Activated T-helper 2 cell treated with anti-CD3 and anti-CD28 coated beads, Interferon-gamma antibody, Interleukin-2, Interleukin-4, amounts not matched to agents 10 μg/mL and 5 μg/mL and 100 μg/mL, durations not matched to agents 14 hours and 24 hours and 36 hours (primary cell): ENCODE measurements at places on chromosomes 5 and 9.
A peak's percentile ranks its signal among the peaks of the same experiment; 100 is the strongest.

GRCh38 chr5:56369361-56369811 lies 136.3 kb upstream of the ANKRD55 start:
- no peak for DNase-seq

- no peak for DNase-seq
These were observed 200.9 kb upstream of the PAPPA start for GRCh38 chr9:115952430-115953292.

GRCh38 chr5:133895979-133896845 lies 72.2 kb downstream of the C5orf15 start:
- no peak for DNase-seq

DNA sequence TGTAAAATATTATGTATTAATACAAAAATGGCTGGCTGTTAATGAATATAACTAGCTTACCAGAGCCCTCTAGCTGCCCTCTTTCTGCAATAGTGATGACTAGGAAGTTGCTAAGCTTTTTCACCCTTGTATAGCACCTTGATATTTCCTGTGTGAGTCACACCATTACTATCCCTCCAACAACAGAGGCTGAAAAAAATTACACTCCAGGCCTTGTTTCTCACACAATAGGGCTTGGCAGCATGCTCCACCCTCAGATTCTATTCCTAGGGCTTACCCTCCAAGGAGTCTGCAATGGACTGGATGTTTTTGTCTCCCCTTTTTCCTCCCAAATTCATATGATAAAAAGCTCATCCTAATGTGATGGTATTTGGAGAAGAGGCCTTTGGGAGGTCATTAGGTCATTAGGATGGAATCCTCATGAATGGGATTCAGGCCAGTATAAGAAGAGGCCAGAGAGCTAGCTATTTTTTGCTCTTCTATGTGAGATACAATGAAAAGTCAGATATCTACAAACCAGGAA lies 184.6 kb upstream of the MAP1B start:
- DNase-seq, result no peak

DNA sequence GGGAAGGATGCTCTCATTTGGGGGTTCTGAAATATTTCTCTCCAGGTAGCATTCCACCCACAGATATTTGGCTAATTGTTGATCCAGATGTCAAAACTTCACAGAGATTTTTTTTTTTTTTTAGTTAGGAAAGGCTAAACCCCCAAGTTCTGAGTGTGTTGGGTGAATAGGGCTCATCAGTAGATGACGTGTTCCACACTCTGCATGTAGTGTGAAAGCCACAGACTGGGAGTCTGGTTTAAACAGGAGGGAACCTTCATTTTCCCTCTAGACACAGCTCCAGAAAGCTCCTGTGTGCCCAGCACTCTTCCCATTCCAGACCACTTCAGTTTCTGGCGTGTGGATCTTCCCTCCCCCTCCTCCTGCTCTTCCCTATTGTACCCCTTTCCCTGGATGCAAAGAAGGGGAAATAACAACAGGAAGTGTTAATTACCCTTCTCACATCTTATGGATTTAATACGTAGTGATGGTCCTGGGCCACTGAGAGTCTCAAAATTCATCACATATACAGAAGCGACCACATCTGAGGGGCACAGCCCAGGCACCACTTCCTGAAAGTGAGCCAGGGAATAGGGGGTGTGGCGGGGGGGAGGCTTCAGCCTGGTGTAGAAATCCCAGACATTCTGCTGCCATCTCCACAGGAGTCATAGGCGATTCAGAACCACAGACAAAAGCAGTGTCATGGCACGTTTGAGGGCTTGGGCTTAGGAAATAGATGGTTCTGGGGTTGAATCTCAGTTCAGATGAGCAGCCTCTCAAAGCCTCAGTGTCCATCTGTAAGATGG lies 65.1 kb downstream of the DAP start:
- DNase-seq, result no peak

DNA sequence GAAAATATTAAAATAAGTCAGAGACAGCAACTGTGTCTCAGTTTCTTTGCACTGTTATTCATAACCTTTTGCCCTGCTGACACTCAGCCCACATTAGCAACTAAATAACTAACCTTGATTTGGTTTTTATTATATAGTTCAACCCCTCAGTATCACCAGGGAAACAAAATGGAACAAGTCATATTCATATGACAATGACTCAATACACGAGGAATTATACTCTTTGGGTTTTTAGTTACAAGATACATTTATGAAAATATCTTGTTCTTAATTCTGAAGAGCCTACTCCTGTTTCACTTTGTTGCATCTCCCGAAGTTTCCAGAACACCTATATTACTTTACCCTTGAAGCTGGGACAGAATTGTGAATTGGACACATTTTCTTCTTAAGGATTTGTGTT lies 845.4 kb downstream of the EFNA5 start:
- no peak for DNase-seq

DNA sequence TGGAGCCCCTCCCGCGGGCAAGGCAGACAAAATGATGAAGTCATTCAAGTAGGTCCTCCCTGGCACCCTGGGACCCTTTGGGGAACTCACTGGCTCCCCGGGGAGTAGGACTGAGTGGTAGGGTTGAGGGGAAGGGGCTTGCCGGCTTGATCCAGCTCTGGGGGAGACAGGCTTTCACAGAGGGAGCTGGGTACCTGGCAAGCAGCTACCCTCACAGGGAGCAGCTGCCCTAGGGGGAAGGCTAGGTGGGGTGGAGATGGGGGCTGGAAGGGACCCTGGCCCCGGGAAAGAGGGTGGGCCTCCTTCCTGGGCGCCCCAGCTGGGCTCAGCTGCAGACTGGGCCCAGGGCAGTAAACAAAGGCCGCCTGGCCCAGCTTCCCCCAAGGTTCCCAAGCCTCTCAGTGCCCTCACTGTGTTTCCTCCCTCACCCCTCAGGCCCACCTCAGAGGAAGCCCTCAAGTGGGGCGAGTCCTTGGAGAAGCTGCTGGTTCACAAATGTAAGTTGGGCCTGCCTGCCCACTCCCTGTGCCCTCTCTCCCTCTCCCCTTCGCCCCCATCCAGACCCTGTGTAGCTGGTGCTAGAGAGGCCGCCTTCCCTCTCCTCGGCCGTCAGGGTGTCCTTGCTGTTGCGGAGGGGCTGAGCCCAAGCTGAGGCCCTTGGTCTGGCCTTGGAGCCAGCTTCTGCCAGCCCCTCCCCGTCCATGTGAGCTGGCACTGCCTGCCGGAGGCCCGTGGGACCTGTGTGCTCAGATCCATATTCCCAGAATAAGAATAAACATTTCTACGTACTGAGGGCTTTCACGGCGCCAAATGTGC lies 131.2 kb downstream of the RGS3 start:
- DNase-seq, result no peak

GRCh38 chr5:150298701-150299451 lies 3.8 kb downstream of the ARSI start:
- no peak for DNase-seq

DNA sequence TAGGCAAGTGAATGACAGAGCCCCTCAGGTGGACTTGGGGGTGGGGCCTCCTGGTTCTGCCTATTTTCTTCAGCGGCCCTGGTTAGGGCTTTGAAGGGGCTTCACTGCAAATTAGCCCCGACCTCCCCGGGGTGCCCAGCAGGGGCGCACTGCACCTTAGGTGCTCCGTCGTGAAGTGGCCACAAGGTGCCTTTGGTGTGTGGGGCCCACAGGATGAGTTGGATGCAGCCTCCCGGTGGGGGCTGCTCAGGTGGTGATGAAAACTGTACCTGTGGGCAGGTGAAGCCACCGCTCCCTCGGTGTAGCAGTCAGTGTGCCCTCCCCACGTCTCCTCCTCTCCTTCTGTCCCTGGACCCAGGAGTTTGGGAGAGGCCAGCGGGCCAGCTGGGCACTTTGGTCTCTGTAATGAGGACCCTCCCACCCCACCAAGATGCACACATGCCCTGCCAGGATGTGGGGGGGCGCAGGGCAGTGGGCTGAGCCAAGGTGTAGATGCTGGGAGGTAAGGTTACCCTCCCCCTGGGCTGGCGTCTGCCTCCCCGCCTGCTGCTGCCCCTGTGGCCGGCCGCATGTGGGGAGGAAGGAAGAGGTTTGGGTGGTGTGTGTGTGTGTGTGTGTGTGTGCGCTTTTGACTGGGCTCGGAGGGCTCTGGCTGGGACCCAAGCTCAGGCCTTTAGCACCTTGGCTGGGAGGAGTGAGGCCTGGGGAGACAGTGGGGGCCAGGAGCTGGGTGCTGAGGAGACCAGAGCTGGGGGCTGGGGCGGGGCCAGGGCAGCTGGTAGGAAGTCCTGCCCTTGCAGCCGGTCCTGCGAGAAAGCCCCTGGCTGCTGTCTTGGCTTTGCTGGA lies 55.6 kb downstream of the RXRA start:
- peak; percentile 32 for DNase-seq

GRCh38 chr9:15541872-15542271 lies 11.0 kb upstream of the CCDC171 start:
- DNase-seq, result no peak

- DNase-seq, result no peak
These were observed 470.5 kb downstream of the PLK2 start for GRCh38 chr5:57989378-57989777.

DNA sequence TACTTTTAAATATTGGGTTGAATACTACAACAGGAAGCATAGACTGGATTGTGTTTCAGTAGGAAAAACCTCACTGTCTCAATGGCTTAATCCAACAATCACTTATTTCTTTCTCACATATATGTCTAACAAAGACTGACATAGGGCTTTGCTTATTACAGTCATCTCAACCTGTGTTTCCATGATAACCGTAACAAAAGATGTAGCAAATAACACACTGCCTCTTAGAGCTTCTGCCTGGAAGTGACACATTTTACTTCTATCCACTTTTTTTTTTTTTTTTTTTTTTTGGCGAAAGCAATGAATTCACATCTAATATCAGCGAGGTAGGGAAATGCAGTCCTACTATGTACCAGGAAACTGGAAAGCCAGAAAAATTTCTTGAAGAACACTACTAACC lies 204.9 kb upstream of the CDKN2B start:
- DNase-seq, result no peak

GRCh38 chr5:149645236-149645635 lies 63.9 kb downstream of the ARHGEF37 start:
- no peak for DNase-seq

- DNase-seq, result no peak
These were observed 155.8 kb downstream of the FRMD3 start for GRCh38 chr9:83382421-83382820.

DNA sequence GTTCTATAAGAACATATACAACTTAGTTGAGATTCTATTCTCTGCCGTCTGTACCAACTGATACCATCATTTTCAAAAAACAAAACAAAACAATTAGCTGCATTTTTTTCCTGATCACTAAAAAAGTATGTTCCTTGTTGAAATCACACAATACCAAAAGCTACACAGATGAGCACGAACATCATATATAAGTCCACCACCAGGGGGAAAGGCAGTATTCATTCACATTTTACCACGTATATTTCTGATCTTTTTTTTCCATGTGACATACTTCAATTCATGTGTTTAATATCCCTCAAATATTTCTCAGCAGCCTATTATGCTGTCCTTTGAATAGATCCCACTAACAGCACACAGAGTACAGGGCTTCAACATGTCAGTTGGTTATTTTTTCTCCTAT lies 40.6 kb downstream of the IRX2 start:
- DNase-seq, result no peak

DNA sequence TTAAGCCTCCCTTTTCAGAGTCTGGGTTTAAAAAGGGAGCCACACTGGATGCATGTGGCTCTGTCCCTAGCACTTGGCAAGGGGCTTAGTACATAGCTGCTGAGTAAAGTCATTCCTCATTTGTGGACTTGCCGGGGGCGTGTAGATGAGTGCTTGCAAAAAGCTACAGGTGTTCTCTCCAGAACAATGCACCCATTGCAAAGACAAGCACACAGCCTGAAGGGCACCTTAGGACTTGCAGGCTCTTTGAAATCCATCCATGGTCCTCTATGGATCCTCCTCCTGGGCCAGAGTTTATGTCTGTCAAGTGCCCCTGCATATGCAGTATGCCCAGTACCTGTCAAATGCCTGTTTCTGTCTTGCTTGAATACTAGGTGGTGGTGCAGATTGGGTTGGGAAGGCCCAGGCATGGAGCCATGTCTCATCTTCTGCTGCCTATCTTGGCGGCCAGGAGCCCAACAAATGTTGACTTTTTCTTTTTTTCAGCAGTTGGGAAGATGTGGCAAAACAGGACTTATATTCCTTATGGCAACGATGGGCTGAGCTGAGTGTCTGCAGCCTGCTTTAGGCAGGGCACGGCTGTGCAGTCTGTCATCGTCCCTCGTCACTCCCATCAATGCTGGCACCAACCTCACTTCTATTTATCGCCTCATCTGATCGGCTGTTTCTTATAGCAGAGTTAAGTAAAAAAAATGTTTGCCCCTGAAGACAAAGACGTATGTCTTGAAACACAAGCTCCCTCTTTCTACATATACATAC lies 18.5 kb upstream of the SMIM32 start:
- no peak for DNase-seq
